ENCODE measurements at places on chromosomes 5 and 9.

GRCh38 chr9:90330231-90330630 lies 312.4 kb downstream of the DIRAS2 start:
- no peak for DNase-seq

GRCh38 chr9:27003426-27004077 lies 1.9 kb downstream of the LRRC19 start:
- no peak for DNase-seq

DNA sequence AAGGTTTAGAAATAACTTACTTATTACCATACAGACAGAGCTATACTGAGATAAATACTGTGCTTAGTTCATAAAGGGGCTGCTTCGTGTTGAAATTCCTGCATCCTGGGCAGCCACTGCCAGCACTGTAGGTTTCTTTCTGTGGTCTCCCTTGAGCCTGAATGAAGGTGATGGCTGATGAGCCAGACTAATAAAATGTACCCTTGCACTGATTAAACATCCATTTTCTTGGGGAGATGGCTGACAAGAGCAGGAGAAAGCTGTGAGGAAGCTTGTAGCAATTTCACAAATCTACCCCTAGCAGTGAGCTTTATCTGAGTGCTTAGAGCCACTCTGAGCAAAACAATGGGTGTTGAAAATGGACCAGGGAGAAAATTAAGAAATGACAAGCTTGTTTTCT lies 23.3 kb upstream of the ZSWIM6 start:
- DNase-seq, result no peak

- no peak for DNase-seq
Measured at GRCh38 chr5:78533356-78533755, 115.2 kb downstream of the LHFPL2 start.

DNA sequence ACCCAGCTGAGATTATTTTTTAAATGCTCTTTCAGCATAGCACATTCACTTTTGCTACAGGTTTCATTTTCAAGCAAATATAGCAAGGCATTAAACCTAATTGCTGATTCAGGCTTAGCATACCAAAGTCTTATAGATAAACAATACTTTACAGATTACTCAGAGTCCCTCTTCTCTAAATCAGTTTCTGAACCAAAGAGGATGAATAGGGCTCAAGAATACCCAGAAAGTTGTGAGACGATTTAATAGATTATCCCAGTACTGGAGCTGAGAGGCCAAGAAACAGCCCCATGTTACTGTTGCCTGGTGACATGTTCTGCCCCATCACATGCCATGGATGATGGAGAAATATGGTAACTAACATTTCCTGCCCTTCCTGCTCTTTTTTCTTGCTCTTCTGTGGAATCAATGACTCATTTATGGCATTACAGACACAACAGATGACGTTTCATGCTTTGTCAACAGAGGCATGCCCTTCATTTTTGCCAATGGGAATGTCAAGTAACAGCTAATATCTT lies 18.1 kb upstream of the SSBP2 start:
- DNase-seq, result no peak

GRCh38 chr5:139340051-139340450 lies 1.6 kb upstream of the PAIP2 start:
- no peak for DNase-seq

DNA sequence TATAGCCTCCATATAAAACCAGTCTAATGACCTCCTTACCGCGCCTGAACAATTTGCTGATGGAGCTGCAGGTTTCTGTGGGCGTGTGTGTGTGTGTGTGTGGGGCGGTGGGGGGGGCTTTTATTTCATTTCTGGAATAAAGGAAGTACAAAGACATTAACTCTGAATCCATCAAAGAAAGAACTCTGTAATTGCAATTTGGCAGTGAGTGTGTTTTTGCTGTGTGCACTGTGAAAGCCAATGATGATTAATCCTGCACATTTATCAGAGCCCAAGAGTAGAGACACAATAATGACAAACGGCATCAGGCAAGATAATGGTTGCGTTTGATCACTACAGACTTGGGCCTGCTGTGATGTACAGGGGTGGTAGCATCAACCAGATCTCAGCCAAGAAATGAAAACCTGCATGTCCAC lies 29.3 kb upstream of the NDFIP1 start:
- DNase-seq, result no peak

DNA sequence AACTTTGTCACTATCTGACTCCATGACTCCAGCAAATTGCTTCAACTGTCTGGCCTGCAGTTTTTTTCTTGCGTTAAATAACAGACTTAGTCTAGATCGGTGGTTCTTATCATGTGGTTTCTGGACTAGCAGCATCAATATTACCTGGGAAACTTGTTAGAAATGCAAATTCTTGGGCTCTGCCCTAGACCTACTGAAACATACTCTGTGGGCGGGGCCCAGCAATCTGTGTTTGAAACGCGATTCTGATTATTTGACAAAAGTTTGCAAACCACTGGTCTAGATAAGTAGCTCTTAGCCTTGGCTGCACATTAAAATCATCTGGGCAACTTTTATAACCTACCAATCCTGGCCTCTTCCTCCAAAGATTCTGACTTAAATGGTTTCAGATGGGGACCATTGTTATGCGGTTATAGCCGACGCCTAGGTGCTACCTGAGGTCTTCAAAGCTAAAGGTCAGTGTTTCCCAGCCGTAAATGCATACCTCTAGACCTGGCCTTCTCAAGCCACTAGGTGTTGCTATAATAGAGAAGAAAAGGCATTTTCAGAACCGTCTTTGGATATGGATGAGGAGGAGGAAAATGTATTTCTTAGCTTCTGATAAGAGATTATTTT lies 74.0 kb downstream of the C9orf85 start:
- no peak for DNase-seq

DNA sequence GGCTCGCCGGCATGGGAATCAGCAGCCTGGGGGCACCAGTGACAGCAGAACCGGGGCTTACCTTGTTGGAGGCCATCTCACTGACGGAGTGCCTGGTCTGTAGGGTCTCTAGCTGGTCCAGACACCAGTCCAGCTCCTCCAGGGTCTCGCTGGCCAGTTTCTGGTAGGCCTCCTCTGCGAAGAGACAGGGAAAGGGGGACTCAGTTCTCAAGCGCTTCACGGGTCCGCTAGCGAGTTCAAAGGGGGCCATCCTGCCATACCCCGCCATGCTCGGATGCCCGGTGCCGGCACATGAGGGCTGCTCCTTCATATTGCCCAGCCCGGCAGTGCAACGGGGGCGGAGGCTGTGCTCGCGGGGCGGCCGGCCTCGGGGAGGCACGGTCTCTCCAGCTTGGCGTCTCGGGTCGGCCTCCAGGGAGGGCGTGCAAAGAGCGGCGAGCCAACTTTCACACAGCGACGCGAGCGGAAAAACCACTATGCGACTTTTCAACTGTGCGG lies 456.0 kb downstream of the RAB3C start:
- no peak for DNase-seq

DNA sequence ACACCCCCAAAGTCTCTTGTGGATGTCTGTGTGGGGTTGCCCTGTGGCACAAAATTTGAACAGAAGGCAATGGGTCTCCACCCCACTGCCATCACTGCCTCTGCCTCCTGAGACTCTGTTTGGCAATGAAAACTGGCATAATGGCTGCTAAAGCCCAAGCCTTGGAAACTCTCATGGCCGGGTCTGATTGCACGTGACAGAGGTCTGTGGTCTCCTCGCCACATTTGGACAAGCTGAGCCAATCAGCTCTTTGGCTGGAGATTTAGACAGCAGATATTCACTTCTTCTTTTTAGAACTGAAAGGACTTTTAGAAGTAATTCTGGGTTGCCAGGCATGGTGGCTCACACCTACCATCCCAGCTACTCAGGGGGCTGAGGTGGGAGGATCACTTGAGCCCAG lies 5.5 kb downstream of the GGTA1 start:
- no peak for DNase-seq

- no peak for DNase-seq
Measured at GRCh38 chr9:20693068-20693467, 9.0 kb downstream of the FOCAD start.

- DNase-seq, result no peak
Measured at GRCh38 chr5:175328176-175328575, 115.8 kb downstream of the DRD1 start.

GRCh38 chr9:35714579-35715252 lies 17.3 kb downstream of the TLN1 start:
- no peak for DNase-seq

- DNase-seq, result peak; percentile 47
Measured at GRCh38 chr9:89408628-89409101, 89.2 kb downstream of the SEMA4D start.

- no peak for DNase-seq
Measured at GRCh38 chr5:26761045-26761444, 277.3 kb downstream of the CDH9 start.

- no peak for DNase-seq
Measured at GRCh38 chr5:176553260-176554085, 4.3 kb downstream of the CDHR2 start.

DNA sequence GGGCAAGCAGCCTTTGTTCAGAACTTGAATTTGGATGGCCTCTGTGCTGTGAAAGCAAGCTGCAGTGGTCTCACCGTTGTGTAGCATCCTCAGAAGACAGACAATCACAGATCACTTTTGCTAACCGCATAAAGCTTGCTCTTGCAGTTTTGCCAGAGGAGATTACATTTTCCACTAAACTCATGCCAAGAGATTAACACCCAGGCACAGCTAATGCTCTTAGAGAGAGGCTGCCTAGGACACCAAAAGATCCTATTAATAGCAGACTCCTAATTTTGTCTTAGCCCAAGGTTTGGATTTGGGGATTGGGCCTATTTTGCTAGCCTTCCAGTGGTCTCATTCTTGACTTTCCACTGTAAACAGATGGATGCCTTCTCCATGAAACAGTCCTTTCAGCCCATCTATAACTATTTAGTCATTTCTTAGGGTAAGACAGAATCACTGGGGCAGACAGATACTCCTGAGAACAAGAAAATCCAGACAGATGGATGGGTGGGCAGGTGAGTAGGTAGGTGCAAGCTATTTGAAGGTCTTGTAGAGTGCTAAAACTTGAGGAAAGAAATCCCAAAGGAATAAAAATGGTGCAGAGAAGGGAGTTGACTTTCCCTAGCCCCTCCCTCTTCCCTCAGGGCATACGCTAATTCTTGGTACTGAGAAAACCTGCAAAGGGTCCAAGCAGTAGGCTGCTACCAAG lies 506.2 kb downstream of the SPOCK1 start:
- no peak for DNase-seq

GRCh38 chr5:92704590-92704989 lies 876.4 kb downstream of the NR2F1-AS1 start:
- no peak for DNase-seq

DNA sequence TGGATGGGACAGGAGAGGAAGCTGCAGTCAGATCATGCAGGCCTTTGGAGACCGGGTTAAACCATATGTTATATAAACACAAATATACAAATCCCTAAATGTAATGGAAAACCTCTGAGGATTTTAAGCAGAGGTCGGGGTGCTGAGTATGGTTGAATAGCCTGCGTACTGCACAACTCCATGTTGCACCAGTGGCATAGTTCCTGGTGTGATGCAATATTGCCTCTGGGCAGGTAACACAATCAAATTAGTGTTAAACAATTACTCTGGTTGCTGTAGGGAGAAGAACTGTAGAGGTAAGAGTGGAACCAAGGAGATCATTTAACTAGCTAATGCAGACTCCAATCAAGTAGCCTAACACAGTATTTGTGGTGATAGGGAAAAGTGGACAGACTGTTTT lies 21.3 kb upstream of the RNF145 start:
- no peak for DNase-seq

- DNase-seq, result no peak
Measured at GRCh38 chr9:130530938-130531337, 48.4 kb upstream of the FUBP3 start.

- DNase-seq, result no peak
Measured at GRCh38 chr5:158770506-158770905, 329.2 kb downstream of the EBF1 start.

DNA sequence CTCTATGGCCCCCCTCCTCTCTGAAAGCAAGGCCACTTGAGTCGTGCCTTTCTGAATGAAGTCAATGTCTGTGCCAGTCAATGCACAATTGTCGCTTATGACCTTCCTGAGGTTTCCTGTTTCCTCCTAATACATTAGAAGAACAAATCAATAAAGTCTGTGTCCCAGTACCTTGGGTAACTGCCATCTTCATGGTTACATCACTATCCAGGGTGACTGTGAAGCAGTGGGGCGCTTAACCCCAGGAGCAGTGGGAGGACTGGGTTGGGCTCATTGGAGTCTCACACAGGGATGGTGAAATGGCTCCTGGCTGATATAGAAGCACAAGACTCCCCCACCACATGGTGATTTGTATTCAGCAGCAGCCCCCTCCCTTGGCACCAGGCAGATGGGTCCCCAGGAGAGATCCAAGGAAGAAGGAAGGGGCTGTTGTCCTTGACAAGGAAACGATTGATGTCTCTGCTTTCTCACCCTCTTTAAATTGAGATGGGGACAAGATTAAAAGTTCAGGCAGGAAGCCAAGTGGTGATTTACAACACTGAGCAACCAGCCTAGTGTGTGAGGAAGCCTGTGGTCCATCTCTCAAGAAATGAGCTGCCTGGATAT lies 261.9 kb upstream of the ZNF462 start:
- DNase-seq, result no peak

GRCh38 chr5:158759283-158759682 lies 340.4 kb downstream of the EBF1 start:
- no peak for DNase-seq

DNA sequence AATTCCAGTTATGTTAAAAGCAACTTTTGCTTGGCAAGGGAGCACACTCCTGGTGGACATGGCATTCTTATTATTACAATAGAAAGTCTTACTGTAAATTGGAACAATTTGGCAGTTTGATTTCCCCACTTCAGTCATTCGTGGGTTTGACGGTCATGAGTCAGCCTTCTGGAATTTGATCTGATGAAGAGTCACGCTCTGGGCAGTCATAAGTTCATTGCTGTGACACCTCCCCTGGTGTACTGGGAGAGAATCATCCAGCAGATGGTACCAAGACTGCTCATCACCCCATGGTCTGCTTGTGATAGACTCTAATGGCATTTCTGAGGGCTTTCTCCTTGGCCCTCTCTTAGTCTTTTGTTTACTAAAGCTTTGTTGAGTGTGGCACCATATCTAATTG lies 53.8 kb downstream of the GLRA1 start:
- no peak for DNase-seq

GRCh38 chr5:62653864-62654575 lies 75.4 kb downstream of the LRRC70 start:
- DNase-seq, result no peak

DNA sequence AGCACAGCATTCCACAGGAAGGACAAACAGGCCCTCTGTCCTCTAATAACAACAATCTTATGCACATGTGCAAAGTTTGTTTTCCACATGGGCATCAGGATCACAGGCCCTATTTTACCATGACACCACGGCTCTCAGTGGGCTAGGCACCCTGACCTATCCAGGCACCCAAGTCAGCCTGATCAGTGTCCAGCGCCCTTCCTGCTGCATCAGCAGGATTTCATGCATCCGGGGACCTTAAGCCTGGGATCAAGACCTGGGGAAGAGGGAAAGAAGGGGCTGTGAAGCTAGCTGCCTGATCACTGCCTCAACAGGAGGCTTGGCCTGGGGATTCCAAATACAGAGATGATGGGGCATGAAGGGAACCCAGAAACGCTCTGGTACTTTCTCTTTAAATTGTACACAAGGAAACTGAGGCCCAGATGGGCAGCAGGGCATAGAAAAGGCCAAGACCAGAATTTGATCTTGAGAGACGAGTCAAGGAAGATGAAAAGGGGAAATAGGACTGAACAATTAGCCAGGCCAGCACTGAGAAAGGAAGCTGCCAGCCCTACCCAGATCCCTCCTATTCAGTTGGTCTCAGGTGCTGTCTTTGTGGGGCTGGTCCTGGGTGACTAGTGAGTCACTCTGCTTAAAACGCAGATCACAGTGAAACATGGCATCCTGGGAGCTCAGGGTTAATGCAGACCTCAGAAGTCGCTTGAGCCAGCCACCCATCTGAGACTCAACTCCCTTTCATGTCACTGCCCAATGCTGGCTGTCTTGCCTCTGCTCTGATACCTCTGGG lies 57.9 kb downstream of the SHB start:
- DNase-seq, result no peak

GRCh38 chr9:134378901-134379338 lies 52.7 kb downstream of the RXRA start:
- DNase-seq, result no peak
